Dorsolateral prefrontal cortex (tissue), 122 donors: ENCODE measurements at places on chromosomes 4 and X.

DNA sequence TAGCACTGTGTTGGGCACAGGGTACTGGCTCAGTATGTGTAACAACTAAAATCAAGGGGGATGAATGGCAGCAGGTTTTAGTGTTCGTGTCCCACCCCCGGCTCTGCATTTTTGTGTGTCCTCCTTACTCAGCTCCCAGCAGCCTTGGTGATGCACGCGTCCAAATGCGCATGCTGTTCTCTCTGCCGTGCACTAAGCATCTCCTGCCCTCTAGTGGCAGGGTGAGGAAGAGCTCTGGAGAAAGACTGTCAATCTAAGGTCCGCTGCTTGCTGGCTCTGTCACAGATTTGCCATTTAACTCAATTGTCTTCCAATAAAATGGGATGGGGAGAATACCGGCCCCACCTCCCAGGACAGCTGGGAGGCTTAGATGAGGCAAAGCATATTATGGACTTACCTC, 61.4 kb downstream of the WFS1 start:
- no peak for DNase-seq

GRCh38 chr4:184328022-184328736, 110.5 kb upstream of the ENPP6 start:
- DNase-seq = no peak

DNA sequence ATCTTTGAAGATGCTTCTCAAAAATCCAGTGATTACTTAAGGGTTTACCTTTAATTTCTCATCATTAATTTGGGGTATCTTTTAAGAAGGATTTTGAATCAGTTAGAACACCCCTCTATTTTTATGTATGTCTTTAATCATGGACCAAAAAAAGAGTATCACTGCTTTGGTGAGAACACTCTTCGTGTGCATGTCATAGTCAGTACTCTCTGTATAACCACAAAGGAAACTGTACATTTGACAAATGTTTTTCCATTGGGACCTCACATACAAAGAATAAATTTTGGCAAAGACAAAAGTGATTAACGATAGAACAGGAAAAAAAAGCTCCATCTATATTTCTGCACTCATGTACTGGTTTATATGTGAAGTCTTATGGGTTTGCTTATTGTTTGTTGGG, 31.3 kb downstream of the FAM241A start:
- DNase-seq = no peak

DNA sequence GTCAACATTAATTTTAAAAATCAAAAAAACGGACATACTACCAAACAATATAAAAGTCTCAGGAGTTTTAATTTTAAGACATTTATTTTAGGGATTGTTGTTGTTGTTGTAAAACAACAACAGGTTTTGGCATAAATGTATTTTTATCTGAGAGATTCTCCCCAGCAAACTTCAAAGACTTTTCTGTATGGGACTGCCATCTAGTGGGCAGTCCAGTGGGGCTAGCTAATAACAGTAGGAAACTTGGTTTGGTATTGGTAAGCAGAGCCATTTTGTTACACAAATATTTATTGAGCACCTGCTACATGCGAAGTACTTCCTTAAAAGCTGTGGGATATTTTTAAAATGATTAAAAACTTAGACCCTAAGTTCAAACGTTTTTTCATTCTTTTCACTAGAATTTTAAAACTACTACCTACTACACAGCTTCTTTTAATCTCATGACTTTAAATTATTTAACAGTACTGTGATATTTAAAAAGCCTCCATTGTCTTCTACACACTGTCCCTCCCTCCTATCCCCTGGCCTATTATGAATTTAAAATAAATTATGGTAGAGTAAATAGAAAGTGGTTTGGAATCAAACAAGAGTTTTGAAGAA, 1028.4 kb upstream of the INTU start:
- DNase-seq = no peak

DNA sequence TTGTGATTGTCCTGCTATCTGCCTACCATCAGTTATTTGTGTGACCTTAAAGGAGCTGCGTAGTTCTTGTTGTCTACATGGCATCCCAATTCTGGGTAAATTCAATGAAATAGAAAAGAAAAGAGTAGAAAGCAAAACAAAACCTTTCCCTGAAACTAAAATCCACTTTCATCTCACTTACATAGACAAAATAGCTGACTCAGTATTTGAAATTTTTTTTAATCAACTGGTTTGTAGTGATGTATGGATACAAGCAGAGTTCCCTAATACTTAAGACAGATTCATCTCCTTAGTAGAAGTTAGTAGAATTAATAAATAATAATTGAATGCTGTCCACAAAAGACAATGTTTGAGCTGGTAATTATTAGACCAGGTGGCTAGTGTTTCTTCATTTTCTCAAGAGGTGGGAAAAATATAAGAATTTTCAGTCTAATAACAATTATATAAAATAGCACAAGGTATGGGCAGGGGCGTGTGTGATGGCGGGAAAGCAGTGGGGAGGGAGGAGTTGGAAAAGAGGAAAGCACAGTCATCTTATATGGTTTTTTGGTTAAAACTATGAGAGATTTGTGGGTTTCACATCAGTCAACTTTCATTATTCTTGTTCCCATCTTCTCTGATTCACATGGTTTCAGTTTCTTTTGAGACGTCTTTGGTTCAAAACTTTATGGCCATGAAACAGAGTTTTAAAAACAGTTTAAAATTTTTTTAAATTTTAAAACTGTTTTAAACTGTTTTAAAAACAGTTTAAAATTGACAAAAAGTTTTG, 275.2 kb downstream of the SPRY1 start:
- DNase-seq = no peak

DNA sequence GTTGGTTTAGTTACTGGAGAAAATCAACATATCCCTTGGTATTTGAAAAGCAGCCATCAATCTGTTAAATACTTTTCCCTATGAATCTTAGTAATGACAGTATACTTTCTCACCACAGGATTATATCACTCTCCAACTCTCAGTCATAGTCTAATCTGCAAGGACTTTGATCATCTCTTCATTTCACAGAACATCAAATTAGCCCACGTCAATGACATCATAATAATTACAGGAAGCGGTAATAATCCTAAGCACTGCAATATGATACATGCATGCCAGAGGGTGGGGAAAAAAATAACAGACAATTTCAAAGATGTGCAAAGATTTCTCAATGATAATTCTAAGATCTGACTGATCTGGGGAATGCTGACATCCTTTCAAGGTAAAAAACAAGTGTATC, 404.1 kb downstream of the GPM6A start:
- no peak for DNase-seq

DNA sequence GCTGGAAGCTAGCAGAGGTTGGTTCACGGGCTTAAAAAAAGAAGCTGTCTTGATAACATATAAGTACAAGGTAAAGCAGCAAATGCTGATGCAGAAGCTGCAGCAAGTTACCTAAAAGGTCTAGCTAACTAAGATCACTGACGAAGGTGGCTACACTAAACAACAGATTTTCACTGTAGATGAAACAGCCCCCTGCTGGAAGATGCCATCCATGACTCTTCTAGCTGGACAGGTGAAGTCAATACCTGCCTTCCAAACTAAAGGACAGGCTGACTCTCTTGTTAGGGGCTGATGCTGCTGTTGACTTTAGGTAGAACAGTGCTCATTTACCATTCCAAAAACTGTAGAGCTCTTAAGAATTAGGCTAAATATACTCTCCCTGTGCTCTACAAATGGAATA, 99.5 kb downstream of the FBXW7 start:
- no peak for DNase-seq

DNA sequence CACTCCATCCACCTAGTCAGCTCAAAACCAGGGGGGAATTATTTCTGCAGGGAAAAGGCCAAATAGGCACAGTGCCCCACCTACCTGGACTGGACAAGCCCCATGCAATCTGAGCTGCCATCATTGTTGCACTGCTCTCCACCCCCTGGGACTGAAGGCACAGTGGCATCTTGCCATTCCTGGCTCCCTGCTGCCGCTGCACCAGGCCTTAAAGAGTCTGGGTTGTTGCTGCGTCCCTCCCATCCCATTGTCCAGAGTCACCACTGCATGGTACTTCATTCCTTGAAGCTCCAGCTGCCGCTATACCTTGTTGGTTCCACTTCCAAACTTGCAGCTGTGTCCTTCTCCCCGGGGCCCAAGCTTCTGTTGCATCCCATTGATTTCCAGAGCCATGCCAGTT, 629.7 kb downstream of the STIM2 start:
- DNase-seq = no peak

- no peak for DNase-seq
Observed at GRCh38 chr4:141721174-141721573, 84.8 kb downstream of the IL15 start.

DNA sequence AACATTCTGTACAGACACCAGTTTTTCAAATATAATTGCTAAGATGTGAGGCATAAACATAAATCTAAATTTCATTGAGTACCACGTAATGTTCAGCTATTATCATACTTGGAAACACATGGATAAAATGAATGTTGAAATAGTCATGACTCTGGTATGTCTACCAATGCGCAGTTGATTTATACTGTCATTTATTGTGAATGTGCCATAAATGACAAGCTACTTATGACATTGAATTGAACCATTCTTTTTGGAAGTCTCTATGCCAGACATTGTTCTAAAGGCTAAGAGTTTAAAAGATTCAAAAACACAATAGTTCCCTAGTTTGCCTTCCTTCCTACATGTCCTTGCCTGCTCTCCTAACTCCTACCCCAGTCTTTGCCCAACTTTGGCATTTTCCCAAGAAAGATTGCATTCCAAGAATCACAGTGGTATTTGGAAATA, 96.6 kb upstream of the DMD start:
- no peak for DNase-seq

DNA sequence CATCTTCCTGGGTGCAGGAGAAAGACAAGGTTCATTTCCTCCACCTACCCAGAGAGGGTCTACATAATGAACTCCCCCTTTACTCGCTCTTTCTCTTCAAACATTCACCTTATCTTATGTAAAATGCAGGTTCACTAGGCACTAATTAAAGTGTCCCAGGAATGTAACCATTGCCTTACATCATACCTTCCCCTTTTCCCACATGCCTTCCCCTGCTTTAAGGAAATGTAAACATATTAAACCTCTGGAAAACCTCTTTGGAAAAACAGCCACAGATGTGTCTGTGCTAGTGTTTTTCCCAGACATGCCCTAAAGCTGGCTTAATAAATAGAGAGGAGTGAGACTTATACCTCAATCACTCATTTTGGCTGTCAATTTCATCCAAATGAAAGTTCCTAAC, 15.8 kb downstream of the TBC1D9 start:
- no peak for DNase-seq

DNA sequence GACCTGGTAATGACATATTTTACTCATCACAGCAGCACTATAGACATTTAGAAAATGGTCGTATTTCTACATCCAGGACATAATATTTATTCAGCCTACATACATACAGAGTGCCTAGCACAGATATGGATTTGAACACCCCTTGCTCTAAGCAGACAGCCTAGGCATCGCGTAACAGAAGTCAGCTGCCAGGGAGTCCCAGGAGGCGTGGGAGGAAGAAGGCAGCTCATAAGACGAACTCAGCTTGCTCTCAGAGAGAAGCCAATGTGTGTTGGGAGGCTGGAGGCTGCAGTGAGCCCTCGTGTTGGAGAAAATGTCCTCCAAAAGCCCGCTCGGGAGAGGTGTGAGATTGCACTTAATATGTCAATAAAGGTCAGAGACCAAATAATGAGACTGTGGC, 131.6 kb downstream of the BCOR start:
- DNase-seq = no peak

DNA sequence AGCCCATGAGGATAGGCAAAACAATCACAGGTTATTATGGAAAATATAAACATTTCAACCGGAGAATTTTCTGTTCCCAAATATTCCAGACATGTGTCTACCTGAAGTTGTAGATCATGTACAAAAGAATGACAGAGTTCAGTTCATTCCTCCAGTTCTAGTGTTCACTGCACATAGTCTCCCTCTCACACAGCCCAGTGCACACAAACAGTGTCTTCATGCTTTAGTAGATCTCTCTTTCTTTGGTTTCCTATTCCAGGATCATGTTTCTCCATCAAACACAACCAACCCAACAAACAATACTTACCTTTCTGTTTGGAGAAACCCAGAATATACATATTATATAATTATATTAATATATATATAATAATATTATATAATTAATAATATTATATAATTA, 671.9 kb downstream of the TRIML1 start:
- no peak for DNase-seq

DNA sequence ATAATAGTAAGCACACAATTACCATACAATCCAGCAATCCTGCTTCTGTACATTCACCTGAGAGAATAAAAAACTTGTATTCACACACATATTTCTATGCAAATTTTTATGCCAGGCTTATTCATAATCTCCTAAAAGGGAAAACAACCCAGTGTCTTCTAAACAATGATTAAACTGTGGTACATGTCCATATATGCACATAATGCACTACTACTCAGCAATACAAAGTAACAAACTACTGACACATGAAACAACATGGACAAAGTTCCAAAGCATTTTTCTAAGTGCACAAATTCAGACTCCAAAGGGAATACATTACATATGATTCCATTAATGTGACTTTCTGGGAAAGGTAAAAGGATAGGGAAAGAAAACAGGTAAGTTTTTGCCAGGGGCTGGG, 18.0 kb upstream of the FMR1 start:
- DNase-seq = no peak

GRCh38 chrX:129013574-129013973, 509.7 kb downstream of the SMARCA1 start:
- no peak for DNase-seq

GRCh38 chr4:4990857-4991540, 28.3 kb downstream of the CYTL1 start:
- no peak for DNase-seq

- peak; percentile 87 for DNase-seq
Observed at GRCh38 chr4:13783800-13784411, 156.4 kb upstream of the BOD1L1 start.

DNA sequence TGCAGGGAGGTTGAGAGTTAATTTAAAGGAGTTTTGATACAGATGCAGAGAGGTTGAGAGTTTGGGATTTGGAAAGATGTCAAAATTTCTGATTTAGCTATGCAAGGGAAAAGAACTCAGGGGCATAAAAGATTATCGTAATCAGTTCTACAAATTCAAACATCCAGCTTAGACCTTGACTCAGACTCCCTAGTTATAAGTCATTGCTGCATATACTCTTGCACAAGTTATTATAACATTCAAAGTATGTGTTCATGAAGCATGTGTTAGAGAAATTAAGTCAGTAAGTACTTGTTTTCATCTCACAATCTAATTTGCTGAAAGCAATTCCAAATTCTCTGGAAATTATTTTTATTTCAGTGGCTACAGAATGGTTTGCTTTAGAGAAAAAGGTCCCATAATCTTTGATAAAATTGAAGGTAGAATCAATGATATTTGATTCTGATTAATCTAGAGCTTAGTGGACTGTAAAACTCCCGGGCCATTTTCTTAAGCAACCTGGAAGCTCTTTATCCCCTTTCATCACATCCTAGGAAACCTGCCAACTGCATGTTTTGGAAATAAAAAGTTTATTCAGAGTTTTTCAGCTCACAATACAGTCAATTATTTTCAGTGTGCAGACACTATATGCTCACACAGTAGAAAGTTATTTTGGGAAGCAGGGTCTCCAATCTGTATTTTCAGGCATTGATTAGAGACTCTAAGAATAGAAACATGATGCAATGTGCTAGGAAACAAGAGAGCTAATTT, 132.9 kb upstream of the SPANXC start:
- DNase-seq = no peak

GRCh38 chr4:185654965-185655554, 119.8 kb upstream of the PDLIM3 start:
- DNase-seq = no peak

GRCh38 chr4:182494103-182494502, 250.9 kb downstream of the TENM3 start:
- no peak for DNase-seq

GRCh38 chr4:73752424-73752823, 12.1 kb downstream of the CXCL8 start:
- no peak for DNase-seq
